ENCODE measurements at places on chromosomes 5 and 9.

- DNase-seq, result no peak
- no peak overlapping the region for H3K27ac ChIP-seq
- no peak overlapping the region for H3K4me3 ChIP-seq
These were observed 288.5 kb upstream of the TUT7 start for GRCh38 chr9:86642721-86643120.

DNA sequence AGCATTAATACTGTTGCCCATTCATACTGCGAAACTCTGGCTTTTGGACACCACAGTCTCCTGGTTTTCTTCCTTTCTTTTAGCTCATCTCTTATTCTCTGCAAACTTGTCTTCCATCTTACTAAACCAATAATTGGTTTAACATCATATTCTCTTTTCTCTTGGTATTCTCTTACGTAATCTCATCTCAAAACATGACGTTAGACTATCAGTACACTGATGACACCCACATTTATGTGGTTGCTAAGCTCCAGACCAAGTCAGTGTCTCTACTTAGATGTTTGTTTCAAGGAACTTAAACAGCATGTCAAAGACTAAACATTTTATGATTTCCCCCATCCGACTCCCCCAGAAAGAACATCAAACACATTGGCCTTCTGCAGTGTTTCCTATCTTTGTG is 2.1 kb downstream of the PRRC1 start:
- H3K27ac ChIP-seq, result no peak overlapping the region
- no peak overlapping the region for H3K4me3 ChIP-seq
- no peaks in the 10 kb centered on the region for H3K27me3 ChIP-seq
- no peak for DNase-seq
- H3K36me3 ChIP-seq, result no peaks in the 10 kb centered on the region

- no peaks in the 10 kb centered on the region for H3K36me3 ChIP-seq
- H3K27ac ChIP-seq, result no peak overlapping the region
- H3K27me3 ChIP-seq, result no peaks in the 10 kb centered on the region
- no peaks in the 10 kb centered on the region for H3K4me1 ChIP-seq
- no peak for DNase-seq
These were observed 23.0 kb downstream of the SLC28A3 start for GRCh38 chr9:84317563-84317962.

DNA sequence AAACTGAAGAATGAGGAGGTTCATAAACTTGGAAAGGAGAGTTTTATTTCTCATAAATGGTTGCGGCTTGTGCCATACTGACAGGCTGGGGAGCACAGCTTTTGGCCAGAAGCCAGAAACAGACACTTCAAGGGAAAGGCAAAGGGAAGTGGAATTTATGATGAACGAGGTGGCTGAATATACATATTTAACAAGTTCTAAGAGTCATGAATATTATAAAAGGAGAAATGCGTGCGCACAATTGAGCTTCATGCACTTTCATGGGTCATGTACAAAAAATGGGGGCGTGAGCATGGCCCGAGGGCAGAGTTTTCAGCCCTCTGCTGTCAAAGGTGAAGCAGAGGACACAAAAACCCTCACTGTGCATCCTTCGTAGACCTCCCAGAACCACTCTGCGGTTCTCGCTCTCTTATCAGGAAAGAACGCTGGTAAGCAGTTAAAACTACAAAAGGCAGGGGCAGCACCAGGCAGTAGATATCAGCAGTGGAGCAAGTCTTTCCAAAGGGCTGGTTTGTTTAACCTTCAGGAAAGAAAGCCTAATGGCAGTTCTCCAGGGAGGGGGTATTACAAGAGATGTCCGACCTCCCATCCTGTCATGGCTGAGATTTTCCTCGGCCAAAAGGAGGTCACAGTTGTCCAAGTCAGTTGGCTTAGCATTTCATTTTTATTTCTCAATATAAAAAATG is 29.0 kb downstream of the AUH start:
- no peaks in the 10 kb centered on the region for H3K27me3 ChIP-seq
- no peak overlapping the region for H3K27ac ChIP-seq
- no peak overlapping the region for H3K4me3 ChIP-seq
- no peak for DNase-seq
- no peaks in the 10 kb centered on the region for H3K36me3 ChIP-seq
- no peaks in the 10 kb centered on the region for H3K4me1 ChIP-seq

DNA sequence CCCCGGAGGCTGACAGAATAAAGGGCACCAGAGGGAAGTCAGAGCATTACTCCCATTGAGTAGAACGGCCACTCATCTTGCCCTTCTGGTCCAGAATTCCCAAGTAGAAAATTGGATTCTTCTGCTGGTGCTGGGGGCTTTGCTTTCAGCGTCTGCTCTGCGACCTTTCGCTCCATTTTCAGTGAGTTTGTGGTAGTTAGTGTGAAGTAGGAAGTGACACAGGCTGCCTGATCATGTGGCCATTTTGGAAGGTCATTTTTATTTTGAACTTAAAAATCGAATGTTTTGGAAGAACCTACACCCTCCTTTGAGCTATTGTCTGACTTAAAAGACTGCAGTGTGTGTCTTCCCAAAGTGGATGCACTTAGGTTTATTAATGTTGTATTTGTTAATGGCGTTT is 56.7 kb upstream of the FAM120AOS start:
- H3K27ac ChIP-seq, result no peak overlapping the region
- H3K36me3 ChIP-seq, result peaks cover 29% of the 10 kb centered on the region
- H3K4me3 ChIP-seq, result no peak overlapping the region
- H3K27me3 ChIP-seq, result no peaks in the 10 kb centered on the region

DNA sequence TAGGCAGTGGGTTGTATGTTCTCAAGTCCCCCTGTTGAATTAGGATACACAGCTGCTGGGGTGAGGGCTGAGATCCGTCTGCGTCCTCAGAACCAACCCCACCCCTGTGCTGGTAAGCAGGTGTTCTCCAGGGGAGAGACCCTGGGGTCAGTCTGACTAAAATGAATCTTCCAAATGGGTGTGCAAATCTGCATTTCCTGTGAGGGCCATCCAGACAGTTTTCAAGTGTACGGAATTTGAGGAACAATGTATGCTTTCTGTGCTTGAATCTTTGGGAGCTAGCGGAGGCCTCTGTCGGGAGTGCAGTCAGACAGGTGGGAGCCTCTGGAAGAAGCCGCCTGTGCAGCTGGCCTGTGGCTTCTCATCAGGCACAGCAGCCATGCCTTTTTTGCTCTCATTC is 122.9 kb downstream of the MACROH2A1 start:
- H3K27me3 ChIP-seq, result no peaks in the 10 kb centered on the region
- no peaks in the 10 kb centered on the region for H3K4me1 ChIP-seq
- H3K4me3 ChIP-seq, result no peak overlapping the region
- DNase-seq, result no peak

GRCh38 chr5:42228279-42228678 is 195.0 kb upstream of the GHR start:
- no peaks in the 10 kb centered on the region for H3K36me3 ChIP-seq
- DNase-seq, result no peak
- no peaks in the 10 kb centered on the region for H3K27me3 ChIP-seq

GRCh38 chr5:33319151-33319550 is 121.6 kb upstream of the TARS1 start:
- no peaks in the 10 kb centered on the region for H3K36me3 ChIP-seq
- no peak for DNase-seq
- H3K4me3 ChIP-seq, result no peak overlapping the region
- peaks cover 3% of the 10 kb centered on the region for H3K4me1 ChIP-seq
- no peak overlapping the region for H3K27ac ChIP-seq

DNA sequence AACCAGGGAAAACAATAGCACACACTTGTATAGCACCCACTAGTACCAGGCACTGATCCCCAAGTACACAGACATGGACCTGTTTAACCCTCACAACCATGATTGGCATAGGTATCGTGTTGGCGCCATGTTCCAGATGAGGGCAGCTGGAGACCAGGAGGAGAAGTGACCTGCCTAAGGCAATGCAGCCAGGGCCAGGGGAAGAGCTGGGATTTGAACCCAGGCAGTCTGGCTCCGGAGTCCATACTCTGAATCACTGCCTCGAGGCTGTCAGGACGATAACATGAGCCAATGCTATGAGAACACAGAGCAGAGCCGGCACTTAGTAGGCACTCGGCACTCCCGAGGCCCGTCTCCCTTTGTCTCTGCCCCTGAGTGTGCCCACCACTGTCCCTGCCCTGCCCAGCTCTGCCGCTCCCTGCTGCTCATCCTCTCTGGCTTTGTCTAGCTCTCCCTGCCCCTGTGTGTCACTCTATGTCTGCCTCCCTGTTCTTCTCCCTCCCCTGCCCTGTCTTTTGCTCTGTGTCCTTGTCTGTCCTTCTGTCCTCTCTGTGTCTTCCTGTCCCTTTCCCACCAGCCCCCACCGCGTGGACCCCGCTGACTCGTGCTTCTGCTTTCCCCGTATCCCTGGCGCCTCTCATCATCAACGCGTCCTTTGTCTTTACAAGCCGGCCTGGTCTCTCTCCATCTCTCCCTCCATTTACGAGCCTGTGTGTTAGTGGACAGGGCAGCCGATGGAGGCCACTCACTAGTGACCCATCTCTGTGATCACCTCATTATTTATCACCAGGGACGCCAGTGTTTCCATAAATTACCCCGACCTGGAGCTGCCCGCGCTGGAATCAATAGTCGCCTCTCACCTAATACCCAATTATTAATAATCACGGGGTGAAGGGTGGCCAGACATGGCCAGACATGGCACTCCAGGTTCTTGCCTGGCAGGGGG is 99.4 kb upstream of the MVB12B start:
- no peaks in the 10 kb centered on the region for H3K36me3 ChIP-seq
- H3K4me3 ChIP-seq, result no peak overlapping the region
- DNase-seq, result no peak
- peaks cover 80% of the 10 kb centered on the region for H3K27me3 ChIP-seq
- H3K27ac ChIP-seq, result no peak overlapping the region

DNA sequence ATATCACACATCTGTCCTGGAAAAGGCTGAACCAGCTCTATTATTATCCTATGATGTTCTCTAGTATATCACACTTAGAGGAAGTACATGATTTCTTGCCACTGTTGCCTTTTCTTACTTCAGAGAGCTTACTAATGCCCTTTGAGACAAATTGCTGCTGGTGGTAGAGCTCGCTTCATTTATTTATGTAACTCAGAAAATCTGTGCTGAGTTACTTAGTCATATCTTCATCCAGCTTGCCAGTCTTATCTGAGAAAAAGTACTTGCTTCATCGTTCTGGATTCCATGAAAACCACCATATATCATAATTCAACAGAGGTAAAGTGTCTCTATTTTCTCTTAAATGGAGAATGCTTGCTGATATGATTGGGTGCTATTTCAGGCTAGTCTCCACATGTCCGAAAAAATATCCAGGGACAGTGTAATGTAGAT is 26.6 kb downstream of the PTPDC1 start:
- H3K27ac ChIP-seq, result no peak overlapping the region
- H3K4me1 ChIP-seq, result no peaks in the 10 kb centered on the region
- no peak for DNase-seq
- H3K36me3 ChIP-seq, result no peaks in the 10 kb centered on the region
- H3K4me3 ChIP-seq, result no peak overlapping the region

GRCh38 chr5:179243333-179243732 is 101.9 kb downstream of the ADAMTS2 start:
- no peaks in the 10 kb centered on the region for H3K27me3 ChIP-seq
- peak overlapping the region; percentile 33 for H3K27ac ChIP-seq
- no peak for DNase-seq
- no peak overlapping the region for H3K4me3 ChIP-seq
- peaks cover 7% of the 10 kb centered on the region for H3K4me1 ChIP-seq
- H3K36me3 ChIP-seq, result no peaks in the 10 kb centered on the region

- no peak overlapping the region for H3K4me3 ChIP-seq
- no peak for DNase-seq
- no peak overlapping the region for H3K27ac ChIP-seq
- H3K4me1 ChIP-seq, result no peaks in the 10 kb centered on the region
These were observed 68.3 kb downstream of the CHSY3 start for GRCh38 chr5:129972465-129973141.

DNA sequence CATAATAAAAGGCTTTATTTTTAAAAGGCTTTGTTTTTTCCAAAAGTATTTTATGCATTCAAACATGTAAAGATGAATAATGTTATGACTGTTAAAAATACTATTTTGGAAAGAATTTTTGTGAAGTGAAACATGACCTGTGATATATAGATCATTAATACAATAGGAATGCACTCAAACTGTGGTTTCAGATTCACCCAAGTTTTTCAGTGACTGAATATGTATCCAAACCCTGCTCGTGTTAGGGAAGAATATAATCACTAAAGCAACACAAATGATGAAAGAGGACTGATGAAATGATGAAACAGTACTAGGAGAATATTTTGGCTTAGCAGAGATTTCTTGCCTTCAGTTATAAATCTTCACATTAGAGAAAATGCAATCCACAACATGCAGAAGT is 278.0 kb downstream of the ADAMTS6 start:
- H3K4me3 ChIP-seq, result no peak overlapping the region
- H3K4me1 ChIP-seq, result no peaks in the 10 kb centered on the region
- no peaks in the 10 kb centered on the region for H3K36me3 ChIP-seq

- no peaks in the 10 kb centered on the region for H3K27me3 ChIP-seq
- peaks cover 23% of the 10 kb centered on the region for H3K4me1 ChIP-seq
- DNase-seq, result no peak
- H3K4me3 ChIP-seq, result no peak overlapping the region
- H3K27ac ChIP-seq, result peak overlapping the region; percentile 74
- H3K36me3 ChIP-seq, result no peaks in the 10 kb centered on the region
These were observed 11.7 kb upstream of the FGF1 start for GRCh38 chr5:142697356-142698255.

- DNase-seq, result no peak
- H3K36me3 ChIP-seq, result no peaks in the 10 kb centered on the region
These were observed 747.7 kb downstream of the KCTD16 start for GRCh38 chr5:144918371-144918770.

- H3K4me1 ChIP-seq, result no peaks in the 10 kb centered on the region
- DNase-seq, result no peak
- no peaks in the 10 kb centered on the region for H3K36me3 ChIP-seq
- no peaks in the 10 kb centered on the region for H3K27me3 ChIP-seq
- H3K4me3 ChIP-seq, result no peak overlapping the region
These were observed 15.1 kb downstream of the ADCY2 start for GRCh38 chr5:7410936-7411511.

DNA sequence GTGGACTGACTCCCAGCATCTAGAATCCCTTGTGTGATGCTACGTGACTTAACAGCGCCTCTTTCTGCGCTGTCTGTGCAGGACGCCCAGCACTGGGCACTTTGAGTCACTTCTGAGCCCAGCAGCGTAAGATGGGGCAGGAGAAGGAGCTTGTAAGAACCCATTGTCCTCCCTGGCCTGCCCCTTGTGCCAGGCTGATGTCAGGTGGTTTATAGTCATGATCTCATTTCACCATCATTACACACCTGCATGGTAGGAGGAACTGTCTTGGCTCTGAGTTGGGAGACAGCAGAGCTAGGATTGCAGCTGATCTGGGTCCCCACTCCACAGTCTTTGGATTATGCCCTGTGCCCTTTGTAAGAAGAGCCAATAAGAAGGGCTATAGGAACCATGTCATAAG is 12.2 kb downstream of the ERGIC1 start:
- no peak for DNase-seq
- no peak overlapping the region for H3K4me3 ChIP-seq
- no peaks in the 10 kb centered on the region for H3K36me3 ChIP-seq
- H3K27ac ChIP-seq, result peak overlapping the region; percentile 42

GRCh38 chr5:111518777-111519176 is 6.4 kb upstream of the STARD4 start:
- H3K27ac ChIP-seq, result no peak overlapping the region
- H3K36me3 ChIP-seq, result no peaks in the 10 kb centered on the region
- H3K4me1 ChIP-seq, result no peaks in the 10 kb centered on the region

Measured in esophagus squamous epithelium (tissue), 5 donors.